Cerebellar nuclear complex (tissue), 1 donor: ENCODE measurements at places on chromosomes 4 and X.
A peak's percentile ranks its signal among the peaks of the same experiment; 100 is the strongest.

GRCh38 chr4:121308328-121308663 is 72.5 kb downstream of the QRFPR start:
- no peak for DNase-seq

DNA sequence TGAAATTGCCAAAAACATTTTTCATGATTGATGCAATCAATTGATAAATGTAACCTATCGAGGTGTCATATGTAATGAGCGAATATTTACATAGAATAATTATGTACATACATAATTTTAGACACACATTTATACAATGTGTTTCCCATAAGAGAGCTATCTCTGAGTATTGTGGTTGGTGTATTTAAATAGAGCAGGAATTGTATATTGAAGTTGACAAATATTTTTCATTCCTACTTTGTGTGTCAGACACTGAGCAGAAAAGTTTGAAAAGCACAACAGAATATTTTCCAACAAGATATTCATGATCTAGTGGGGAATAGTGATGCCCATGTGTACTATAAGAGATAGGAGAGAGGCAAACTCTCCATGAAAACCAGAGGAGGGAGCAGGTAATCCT is 295.2 kb downstream of the ANKRD50 start:
- no peak for DNase-seq

- no peak for DNase-seq
Measured at GRCh38 chr4:78781924-78782323, 5.8 kb downstream of the BMP2K start.

- peak; percentile 28 for DNase-seq
Measured at GRCh38 chr4:113050371-113050755, 910 bp downstream of the ANK2 start.

GRCh38 chrX:69101683-69102251 is 63.5 kb downstream of the PJA1 start:
- DNase-seq = no peak

DNA sequence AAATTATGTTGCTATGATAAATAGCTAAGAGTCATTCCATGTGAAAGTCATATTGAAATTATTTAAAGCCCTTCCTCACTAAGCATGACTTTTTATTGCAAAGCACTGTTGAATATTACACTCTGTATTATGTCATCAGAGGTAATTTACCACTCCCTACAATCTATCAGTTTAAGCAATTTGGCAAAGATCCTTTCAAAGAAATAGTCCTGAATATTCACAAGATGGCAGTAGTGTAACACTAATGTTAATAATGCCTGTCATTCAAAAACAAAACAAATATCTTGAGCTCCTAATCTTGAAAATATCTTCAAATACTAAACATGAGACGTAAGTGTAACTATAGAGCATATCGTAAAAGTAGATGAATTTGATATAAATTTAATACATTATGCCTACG is 208.6 kb upstream of the TECRL start:
- DNase-seq = no peak

DNA sequence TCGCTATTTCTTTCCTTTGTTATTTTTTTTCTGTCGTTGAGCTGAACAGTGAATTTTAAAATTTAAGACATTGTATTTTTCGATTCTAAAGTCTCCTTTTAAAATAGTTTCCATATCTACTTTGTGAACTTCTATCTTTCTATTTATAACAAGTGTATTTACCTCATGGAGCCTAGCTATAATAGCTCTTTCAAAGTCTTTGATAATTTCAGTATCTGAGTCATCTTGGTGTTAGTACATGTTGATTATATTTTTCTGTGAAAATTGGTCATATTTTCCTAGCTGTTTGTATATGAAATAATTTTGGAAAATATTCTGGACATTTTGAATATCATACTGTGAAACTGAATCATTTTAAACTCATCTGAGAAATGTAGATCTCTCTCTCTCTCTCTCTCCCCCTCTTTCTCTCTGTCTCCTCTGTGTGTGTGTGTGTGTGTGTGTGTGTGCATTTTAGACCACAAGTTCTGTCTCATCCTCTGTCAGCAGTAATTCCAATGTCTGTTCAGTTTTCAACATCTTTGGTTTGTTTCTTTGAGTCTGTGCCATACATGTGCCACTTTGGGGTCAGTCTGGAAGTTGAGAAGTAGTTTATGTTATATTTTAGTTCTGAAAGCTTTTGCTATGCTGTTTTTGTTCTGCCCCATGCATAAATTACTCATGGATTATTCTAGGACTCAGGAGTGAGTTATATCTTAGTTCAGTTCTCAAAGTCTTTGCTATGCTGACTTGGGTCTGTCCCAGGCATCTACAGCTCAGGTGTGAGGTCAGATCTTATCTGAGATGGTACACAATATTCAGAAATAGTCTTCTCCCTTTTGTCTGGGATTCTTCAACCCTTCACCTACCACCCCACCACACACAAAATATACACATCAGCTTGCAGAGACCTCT is 366.4 kb upstream of the CASK start:
- no peak for DNase-seq

- DNase-seq = no peak
Measured at GRCh38 chrX:1592470-1593142, 1.2 kb downstream of the AKAP17A start.

- DNase-seq = peak; percentile 53
Measured at GRCh38 chrX:71068044-71068918, at the start of gene SNX12. SNX12 (minus strand) TSS chrX:71068334; CDS start chrX:71068306, 28 bp downstream.

DNA sequence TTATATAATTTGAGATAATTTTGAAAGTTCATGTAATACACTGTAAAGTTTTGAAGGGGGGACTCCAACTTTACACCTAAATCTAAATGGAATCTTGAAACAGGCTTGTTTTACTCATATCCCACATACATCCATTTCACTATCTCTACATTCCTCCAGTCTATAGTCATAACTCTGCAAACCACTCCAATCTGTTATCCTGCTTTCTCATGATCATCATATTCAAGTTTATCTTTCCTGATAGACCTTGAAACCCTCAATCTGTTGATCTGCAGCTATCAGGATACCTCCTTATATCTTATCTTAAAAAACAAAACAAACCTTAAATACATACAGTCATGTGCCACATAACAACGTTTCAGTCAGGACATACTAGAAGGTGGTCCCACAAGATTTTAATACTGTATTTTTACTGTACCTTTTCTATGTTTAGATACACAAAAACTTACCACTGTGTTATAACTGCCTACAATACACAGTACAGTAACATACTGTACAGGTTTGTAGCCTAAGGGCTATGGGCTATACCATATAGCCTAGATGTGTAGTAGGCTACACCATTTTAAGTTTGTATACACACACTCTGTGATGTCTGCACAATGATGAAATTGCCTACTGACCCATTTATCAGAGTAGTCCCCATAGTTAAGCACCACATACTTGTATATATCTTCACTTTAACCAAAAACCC is 14.0 kb downstream of the CHIC2 start:
- no peak for DNase-seq

DNA sequence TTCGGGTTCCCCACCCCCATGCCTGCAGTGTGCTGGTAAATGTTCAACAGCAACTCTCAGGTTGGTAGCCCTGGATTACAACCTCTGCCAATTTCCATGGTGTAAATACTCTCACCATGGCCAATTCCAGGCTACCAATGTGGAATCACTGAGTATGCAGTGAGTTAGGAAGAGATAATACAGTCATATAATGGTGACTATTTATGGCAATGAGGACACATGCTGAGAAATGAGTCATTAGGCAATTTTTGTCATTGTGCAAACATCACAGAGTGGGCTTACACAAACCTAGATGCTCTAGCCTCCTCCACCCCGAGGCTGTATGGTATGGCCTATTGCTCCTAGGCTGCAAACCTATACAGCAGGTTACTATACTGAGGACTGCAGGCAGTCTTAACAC is 4.6 kb upstream of the CLDN24 start:
- no peak for DNase-seq

DNA sequence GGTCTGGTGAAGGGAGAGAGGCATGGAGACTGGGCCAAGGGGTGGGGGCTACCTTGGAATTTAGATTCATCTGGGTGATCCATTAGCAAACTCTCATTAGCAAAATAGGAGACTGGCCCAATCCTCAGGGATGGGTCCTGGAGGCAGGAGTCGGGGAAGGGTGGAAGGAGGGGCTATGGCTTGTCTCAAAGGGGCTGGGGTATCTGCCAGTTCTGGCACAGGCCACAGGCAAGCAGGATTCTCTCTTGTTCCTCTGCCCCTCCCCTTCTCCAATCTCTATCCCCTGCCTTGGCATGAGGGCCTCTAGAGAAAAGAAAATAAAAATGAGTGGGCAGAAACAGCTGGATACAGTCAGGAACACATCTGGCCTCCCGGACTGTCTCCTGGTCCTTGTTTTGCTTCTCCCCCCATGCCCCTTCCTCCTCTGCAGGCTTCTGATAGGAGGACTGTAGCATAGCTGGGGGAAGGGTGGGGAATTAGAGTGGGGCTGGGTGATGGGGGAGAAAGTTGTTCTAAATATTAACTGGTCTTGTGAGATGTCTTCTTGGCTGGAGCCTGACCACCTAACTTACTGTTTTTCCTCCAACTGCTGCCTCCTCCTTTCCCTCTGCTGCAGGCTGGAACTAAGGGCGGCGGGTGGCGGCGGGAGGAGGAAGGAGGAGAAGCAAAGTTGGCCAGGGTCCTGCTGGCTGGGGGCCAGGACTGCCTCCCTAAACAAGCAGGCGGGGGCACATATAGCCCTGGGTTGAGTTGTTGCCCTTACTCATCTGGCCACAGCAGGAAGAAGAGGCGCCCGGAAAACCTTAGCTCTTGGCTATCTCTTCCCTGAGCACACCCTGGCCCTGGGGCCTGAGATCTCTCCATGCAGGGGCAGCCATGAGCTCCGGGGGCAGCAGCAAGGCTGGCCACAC is 53.3 kb upstream of the LAS1L start:
- no peak for DNase-seq

DNA sequence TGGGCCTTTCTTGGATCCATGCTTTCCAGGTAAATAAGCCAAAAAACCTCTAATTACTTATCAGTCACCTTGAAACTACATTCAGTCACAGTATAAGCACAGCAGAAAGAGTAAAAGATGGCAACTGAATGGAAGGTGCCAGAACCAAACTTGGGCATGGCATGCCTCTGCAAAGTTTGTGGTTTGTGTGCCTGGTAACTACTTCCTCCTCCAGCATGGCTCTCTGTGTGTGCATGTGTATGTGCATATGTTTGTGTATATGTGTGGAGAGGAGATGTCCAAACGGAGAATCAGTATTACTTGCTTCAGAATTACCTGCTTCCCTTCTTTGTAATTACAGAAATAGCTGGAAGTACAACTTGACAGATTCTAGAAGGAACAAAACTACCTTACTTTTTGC is 67.5 kb downstream of the AGTR2 start:
- no peak for DNase-seq

- DNase-seq = no peak
Measured at GRCh38 chrX:13001097-13001496, 26.2 kb downstream of the TMSB4X start.

DNA sequence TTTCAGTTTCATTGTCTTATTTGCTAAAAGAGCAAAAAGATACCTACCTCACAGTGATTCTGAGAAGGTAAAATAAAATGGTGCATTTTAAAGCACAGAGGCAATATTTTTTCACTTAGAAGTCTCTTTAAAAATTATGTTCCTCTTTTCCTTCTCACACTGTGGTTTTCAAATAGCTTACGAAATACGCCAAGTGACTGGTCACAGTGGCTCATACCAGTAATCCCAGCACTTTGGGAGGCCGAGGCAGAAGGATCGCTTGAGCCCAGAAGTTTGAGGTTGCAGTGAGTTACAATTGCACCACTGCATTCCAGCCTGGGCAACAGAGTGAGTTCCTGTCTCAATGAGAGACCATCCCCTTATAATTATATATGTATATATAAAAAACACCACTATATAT is 372.6 kb downstream of the FBXO8 start:
- no peak for DNase-seq

DNA sequence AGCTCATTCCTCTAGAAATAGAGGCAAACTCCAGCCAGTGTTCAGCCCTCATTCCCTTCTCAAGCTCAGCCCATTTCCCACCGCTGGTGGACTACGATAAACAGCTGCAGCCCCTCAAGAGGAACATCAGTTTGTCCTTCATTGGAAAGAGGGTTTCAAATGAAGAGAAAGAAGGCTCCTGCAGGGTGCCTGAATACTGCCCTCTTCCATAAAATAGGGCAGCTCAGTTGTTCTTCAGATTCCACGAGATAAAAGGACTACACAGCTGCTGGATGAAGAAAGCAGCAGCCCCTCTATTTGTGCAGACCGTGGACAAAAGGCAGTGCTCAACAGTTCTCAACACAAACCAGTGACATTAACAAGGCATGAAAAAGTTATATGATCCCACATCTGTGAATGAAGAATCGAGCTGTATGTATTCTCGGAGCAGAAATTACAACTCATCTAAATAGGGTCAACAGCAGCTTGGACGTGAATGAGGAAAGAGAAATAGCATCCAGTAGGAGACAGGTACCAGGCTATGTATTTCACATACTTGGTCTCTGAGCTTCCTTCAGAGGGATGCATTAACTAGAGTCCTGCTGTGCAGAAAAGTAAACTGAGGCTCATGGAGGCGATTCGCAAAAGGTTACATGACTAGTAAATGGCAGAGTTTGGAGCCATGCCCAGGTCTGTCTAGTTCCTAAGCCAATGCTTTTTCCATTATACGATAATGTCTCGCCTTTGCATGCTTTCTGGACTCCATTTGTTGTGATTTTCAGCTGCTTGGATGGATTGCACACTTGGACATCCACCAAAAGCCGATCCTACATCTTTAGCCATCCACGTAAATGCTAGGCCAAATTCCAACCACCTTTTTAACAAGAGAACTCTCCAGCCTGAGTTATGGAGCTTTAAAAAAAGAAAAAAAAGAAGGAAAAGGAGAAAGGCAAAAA is 301.2 kb upstream of the PPARGC1A start:
- DNase-seq = no peak

DNA sequence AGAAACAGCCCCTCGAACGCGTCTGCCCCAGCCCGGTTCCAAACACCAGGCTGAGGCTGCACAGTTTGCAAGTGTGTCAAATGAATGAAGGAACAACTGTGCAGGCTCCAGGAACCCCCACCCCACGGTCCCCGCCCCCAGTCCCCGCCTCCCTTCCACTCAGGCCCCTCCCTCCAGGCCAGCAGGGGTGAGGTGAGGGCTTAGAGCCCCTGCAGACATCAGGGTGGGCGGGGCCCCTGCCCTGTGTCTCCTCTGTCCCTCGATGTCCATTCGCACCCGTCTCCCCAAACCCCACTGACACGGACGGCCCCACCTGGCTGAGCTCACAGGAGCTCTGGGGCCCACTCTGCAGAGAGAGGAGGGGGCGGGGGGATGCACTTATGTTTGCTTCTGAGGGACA is 28.5 kb downstream of the TACC3 start:
- DNase-seq = no peak

DNA sequence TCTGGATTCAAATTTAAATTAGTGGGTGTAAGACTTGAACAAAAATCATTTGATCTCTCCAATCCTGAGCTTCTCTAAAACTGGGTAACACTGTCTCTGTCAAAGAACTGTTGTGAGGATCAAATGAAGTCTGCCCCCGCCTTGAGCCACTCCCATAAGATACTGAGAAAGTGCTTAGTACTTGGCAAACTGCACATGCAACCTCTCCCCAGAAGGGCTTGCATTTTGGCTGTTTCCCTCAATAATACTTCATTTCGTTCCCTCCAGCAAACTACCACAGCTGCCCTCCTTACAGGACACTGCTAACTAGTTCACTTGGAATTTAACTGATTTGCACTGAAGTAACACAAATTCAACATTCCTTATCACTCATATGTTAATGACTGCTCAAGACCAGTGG is 79.8 kb downstream of the APBB2 start:
- DNase-seq = no peak
